ENCODE measurements at places on chromosomes 3 and 15. TPM values are rescaled to one million over a fixed set of nuclear protein-coding genes. Genes with fewer than 3 reads are reported as not detected.

DNA sequence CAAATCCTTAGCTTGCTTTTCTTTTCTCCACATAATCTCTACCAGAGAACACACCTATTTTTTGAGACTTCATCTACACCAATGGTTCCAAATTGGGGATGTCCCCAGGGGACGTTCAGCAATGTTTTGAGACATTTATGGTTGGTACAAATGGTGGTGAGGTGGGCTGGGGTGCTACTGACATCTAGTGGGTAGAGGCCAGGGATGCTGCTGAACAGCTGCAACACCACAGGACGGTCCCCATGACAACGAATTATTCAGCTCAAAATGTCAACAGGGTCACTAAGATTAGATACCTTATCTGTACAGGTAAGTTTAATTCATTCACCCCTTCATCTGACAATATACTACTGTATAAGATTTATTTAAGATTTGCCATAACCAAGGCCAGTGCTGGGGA, 14.4 kb downstream of the GK5 start:
- no peak overlapping the region for H3K4me3 ChIP-seq
- H3K27ac ChIP-seq: no peak overlapping the region
- DNase-seq: no peak
- peaks cover 35% of the 10 kb centered on the region for H3K36me3 ChIP-seq

DNA sequence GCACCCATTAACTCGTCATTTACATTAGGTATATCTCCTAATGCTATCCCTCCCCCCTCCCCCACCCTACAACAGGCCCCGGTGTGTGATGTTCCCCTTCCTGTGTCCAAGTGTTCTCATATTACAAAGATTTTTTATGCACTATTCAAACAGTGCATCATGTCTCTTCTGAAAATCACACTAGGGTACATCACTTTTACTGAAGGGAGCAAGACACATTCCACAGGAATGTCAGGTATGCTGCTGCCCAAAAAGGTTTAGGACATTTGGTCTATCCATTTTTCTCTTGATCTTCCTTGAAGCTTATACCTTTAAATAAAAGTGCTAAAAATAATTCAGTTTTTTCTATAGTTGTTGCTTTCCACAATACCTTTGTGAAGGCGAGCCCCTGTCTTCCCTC, 9.2 kb upstream of the EPHA3 start:
- no peak for DNase-seq
- H3K36me3 ChIP-seq: no peaks in the 10 kb centered on the region
- no peak overlapping the region for H3K4me3 ChIP-seq

DNA sequence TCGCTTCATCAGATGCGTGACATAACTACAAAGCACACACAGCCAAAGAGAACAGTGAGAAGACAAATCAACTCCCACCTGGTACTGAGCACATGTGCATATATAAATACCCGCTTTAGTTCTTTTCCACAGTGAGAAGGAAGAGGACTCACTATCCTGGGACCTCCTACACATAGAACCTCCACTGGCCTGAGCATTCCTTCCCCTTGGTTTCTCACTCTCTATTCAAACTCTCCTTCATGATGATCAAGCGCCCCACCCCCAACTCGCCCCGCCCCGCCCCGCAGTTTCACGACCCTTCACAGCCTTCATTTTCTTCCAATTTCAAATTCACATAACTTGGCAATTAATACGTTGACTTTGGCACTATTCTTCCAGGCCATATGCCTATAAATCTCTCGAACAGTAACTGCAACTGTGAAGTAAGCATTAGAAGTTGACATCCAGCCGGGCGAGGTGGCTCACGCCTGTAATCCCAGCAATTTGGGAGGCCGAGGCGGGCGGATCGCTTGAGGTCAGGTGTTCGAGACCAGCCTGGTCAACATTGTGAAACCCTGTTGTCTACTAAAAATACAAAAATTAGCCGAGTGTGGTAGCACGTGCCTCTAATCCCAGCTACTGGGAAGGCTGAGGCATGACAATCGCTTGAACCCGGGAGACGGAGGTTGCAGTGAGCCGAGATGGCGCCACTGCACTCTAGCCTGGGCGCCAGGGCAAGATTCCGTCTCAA, 1.1 kb downstream of the RPS17 start:
- peak overlapping the region; percentile 80 for H3K4me3 ChIP-seq
- H3K27me3 ChIP-seq: no peaks in the 10 kb centered on the region
- H3K36me3 ChIP-seq: peaks cover 7% of the 10 kb centered on the region

DNA sequence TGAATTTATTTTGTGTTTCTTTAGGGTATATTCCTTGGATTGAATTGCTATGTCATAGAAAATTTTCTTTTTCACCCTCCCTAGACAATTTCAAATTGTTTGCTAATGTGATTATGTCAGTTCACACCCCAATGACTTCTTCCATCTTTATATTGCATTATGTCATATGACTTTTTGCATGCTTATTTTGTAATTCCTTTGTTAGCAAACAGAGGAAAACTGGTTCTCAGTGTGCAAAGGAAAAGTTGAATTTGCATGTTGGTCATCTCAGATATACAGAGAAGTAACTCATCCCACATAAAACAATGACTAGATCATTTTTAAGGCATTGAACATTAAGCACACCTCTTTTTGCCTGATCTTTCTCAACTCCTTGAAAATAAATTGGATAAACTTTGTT, 3.3 kb upstream of the RNF13 start:
- DNase-seq: no peak
- no peak overlapping the region for H3K4me3 ChIP-seq
- H3K27me3 ChIP-seq: no peaks in the 10 kb centered on the region

- H3K27ac ChIP-seq: no peak overlapping the region
- DNase-seq: no peak
- H3K27me3 ChIP-seq: no peaks in the 10 kb centered on the region
- H3K4me3 ChIP-seq: no peak overlapping the region
Measured at GRCh38 chr3:49641292-49641691, 32.9 kb upstream of the APEH start.

- no peak overlapping the region for H3K27ac ChIP-seq
- peaks cover 20% of the 10 kb centered on the region for H3K4me1 ChIP-seq
- H3K36me3 ChIP-seq: no peaks in the 10 kb centered on the region
Measured at GRCh38 chr3:194504861-194505260, 18.1 kb upstream of the ATP13A3 start.

GRCh38 chr15:100922192-100923040, 3.3 kb downstream of the LRRK1 start:
- no peak overlapping the region for H3K4me3 ChIP-seq
- no peak for DNase-seq
- H3K27me3 ChIP-seq: peaks cover 6% of the 10 kb centered on the region
- peak overlapping the region; percentile 49 for H3K27ac ChIP-seq
- no peaks in the 10 kb centered on the region for H3K36me3 ChIP-seq

GRCh38 chr15:63332367-63333124, 49.1 kb downstream of the CA12 start:
- DNase-seq: no peak
- no peaks in the 10 kb centered on the region for H3K27me3 ChIP-seq
- H3K27ac ChIP-seq: no peak overlapping the region
- H3K36me3 ChIP-seq: no peaks in the 10 kb centered on the region
- no peaks in the 10 kb centered on the region for H3K4me1 ChIP-seq

- H3K27me3 ChIP-seq: no peaks in the 10 kb centered on the region
- H3K4me3 ChIP-seq: no peak overlapping the region
- H3K4me1 ChIP-seq: no peaks in the 10 kb centered on the region
- DNase-seq: no peak
- no peak overlapping the region for H3K27ac ChIP-seq
Measured at GRCh38 chr15:56295433-56295832, 51.8 kb upstream of the RFX7 start.

DNA sequence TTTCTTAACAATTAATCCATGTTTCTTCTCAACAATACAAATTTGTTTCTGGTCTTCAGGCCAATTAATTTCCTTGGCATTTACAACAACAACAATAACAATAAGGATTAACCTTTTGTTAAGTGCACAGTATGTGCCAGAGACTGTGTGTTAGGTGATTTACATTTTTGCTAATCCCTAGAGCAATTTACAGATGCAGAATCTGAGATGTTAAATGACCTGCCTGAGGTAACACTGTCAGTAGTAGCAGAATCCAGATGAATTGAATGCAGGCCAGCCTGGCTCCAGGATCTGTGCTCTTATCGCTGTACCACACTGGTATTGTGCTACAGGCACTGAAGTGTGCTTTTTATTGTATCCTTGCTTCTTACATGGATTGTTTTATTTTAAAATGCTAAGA, 122.2 kb downstream of the MEIS2 start:
- no peak overlapping the region for H3K4me3 ChIP-seq
- DNase-seq: no peak
- H3K27me3 ChIP-seq: no peaks in the 10 kb centered on the region
- H3K36me3 ChIP-seq: no peaks in the 10 kb centered on the region
- no peak overlapping the region for H3K27ac ChIP-seq

DNA sequence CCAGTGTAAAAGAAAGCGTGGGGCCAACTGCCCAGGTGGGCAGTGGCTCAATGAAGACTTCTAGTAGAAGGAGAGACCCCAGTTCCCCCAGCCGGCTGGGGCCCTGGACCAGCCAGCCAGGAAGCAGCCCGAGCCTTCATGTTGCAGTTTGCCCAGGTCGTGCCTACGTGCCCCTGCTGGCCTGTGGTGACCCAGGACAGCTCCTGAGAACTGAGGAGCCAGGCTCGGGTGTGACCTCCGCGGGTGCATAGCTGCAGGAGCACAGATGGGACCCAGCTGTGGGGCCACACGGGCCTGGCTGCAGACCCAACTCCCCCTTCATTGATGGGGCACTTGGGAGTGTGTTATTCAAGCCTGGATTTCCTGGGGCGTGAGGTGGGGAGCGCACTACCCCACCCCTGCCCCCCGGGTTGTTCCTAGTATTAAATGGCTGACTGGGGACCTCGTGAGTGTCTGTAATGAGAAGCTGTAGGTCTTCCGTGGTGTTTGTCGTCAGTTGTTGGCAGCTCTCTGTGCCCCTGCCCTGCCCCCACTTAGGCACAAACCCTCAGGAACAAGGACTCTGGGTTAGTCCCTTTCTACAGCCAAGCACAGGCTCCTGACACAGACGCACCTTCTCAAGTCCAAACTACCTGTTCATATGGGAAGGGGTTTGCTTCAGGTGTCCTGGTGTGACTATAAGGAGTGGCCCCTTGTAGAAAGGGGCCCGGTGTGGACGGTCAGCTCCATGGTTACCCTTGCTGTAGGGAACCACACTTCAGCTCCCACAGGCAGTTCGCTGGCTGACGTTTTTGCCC, 39.1 kb downstream of the IDH2 start:
- H3K4me1 ChIP-seq: peaks cover 19% of the 10 kb centered on the region
- H3K27me3 ChIP-seq: no peaks in the 10 kb centered on the region
- H3K4me3 ChIP-seq: no peak overlapping the region
- peak overlapping the region; percentile 65 for H3K27ac ChIP-seq
- no peak for DNase-seq
- H3K36me3 ChIP-seq: no peaks in the 10 kb centered on the region

DNA sequence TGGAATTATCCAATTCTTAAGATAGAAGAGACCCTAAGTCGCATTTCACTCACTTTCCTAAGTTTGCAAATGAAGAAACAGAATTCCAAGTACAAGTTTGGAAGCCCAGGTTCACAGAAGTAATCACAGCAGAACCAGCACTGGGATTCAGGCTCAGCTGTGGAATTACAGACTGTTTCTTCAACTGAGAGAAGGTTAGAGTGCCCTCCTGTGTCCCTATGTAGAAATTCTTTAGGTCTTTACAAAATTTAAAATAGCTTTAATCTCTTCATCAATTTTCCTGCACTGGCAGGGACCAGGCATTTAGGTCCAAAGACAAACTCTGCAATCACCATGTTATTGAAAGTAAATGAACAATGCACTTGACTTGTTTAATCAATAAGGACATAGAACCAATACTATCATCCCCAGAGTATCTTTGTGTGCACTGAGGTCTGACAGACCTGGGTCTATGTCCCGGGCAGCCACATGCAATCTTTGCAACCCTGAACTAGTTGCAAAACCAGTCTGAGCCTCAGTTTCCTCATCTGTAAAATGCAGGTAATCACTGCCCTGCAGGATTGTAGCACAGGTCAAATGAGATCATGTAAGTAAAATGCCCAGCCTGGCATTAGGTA, 96.3 kb upstream of the ZBED2 start:
- H3K36me3 ChIP-seq: no peaks in the 10 kb centered on the region
- DNase-seq: no peak
- H3K27ac ChIP-seq: no peak overlapping the region
- H3K27me3 ChIP-seq: no peaks in the 10 kb centered on the region
- no peaks in the 10 kb centered on the region for H3K4me1 ChIP-seq

DNA sequence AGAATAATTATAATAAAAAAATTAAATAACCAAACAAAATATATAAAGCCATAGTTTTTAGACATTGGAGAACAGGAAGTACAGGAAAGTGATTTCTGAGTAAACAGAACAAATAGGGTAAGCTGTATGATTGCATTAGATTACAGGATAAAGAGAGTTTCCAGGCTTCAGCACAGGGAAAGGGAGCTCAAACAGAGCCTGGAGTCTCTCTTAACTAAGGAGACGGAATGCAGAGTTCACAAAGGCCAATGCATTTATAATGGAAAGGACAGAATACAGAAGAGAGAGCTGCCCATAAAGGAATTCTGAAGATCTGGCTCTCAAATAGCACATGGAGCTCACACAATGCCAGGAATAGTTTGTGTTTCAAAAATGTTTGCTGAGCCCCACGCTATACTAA, 42.0 kb upstream of the OTOL1 start:
- no peak overlapping the region for H3K27ac ChIP-seq
- no peaks in the 10 kb centered on the region for H3K27me3 ChIP-seq
- no peak overlapping the region for H3K4me3 ChIP-seq
- no peaks in the 10 kb centered on the region for H3K36me3 ChIP-seq
- no peak for DNase-seq
- no peaks in the 10 kb centered on the region for H3K4me1 ChIP-seq

- no peak overlapping the region for H3K27ac ChIP-seq
- H3K4me1 ChIP-seq: no peaks in the 10 kb centered on the region
- H3K4me3 ChIP-seq: no peak overlapping the region
- H3K36me3 ChIP-seq: no peaks in the 10 kb centered on the region
- H3K27me3 ChIP-seq: no peaks in the 10 kb centered on the region
Measured at GRCh38 chr3:123405021-123405420, 43.9 kb downstream of the ADCY5 start.

Gene THRB
- total RNA-seq: 6.3 TPM

Gene ERC2
- total RNA-seq: 0.98 TPM

Gene GOLGA6L4
- 3.1 TPM for total RNA-seq

Gene STT3B
- 106 TPM for total RNA-seq

Gene ATP8B4
- total RNA-seq: 18.2 TPM

Gene ZNF774
- 0.90 TPM for total RNA-seq

Gene DUOXA2
- not detected for total RNA-seq

All from tibial nerve (tissue), 4 donors.